ENCODE measurements at places on chromosomes 13 and 19.

- DNase-seq = no peak
Observed at GRCh38 chr19:17837972-17838371, 9.8 kb downstream of the JAK3 start.

- no peak for DNase-seq
Observed at GRCh38 chr13:99844421-99844820, 127.1 kb downstream of the ZIC5 start.

GRCh38 chr19:58228585-58229254 lies at the start of gene ZNF544:
TSS of gene ZNF544 (plus strand) at chr19:58228914. CDS start at chr19:58244024, 15,110 bp downstream.
- DNase-seq = peak; percentile 93

DNA sequence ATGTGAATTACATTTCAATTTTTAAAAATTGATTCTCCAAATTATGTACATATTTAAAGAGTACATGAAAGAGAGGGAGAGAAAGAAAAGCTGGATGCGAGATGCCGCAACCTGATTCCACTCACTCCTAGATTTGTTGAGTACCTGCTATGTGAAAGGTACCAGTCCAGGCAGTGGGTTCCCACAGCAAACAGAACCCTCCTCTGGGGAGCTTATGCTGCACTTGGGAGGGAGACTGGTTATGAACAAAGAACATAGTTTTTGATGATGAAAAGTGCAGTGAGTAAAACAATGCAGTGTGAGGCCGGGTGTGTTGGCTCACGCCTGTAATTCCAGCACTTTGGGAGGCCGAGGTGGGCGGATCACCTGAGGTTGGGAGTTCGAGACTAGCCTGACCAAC lies 43.4 kb downstream of the ACTN4 start:
- no peak for DNase-seq

GRCh38 chr19:21210037-21210621 lies 68.3 kb downstream of the ZNF431 start:
- no peak for DNase-seq
